A549 treated with AZD2906 at 1 μM for 4 hours (cell line): ENCODE measurements at places on chromosomes 7 and 10. TPM values are rescaled to one million over a fixed set of nuclear protein-coding genes. Genes with fewer than 3 reads are reported as not detected.

The FAM13C gene
- 0.06 to 0.09 TPM (median 0.08 TPM) in 5 replicates for total RNA-seq

The CYP3A4 gene
- total RNA-seq: 0.06 to 0.10 TPM (median 0.10 TPM) in 4 of 5 replicates, not detected in the other

The NME8 gene
- not detected in 5 replicates for total RNA-seq

The SLC39A12 gene
- not detected in 5 replicates for total RNA-seq

The EPDR1 gene
- 74.8 to 78.9 TPM (median 76.1 TPM) in 5 replicates for total RNA-seq

The HELLS gene
- total RNA-seq: 22.9 to 28.0 TPM (median 25.2 TPM) in 5 replicates

The ZNF425 gene
- total RNA-seq: 1.2 to 1.4 TPM (median 1.3 TPM) in 5 replicates

The AZGP1 gene
- total RNA-seq: 0.17 TPM in 1 of 5 replicates, not detected in the others

The CYP26A1 gene
- total RNA-seq: 2.0 to 3.0 TPM (median 2.3 TPM) in 5 replicates

The CDK1 gene
- total RNA-seq: 78.9 to 93.8 TPM (median 83.7 TPM) in 5 replicates

The OR13A1 gene
- total RNA-seq: 0.06 TPM in 1 of 5 replicates, not detected in the others

The ST7 gene
- 20.4 to 24.9 TPM (median 21.6 TPM) in 5 replicates for total RNA-seq

The NRP1 gene
- total RNA-seq: 57.8 to 91.2 TPM (median 62.6 TPM) in 5 replicates

The MSS51 gene
- total RNA-seq: 0.31 to 0.68 TPM (median 0.38 TPM) in 5 replicates

The ELN gene
- 0.12 to 0.16 TPM (median 0.14 TPM) in 4 of 5 replicates, not detected in the other for total RNA-seq

The UTF1 gene
- total RNA-seq: not detected in 5 replicates

The ANKRD1 gene
- total RNA-seq: 29.0 to 52.3 TPM (median 41.3 TPM) in 5 replicates

The PTPRE gene
- total RNA-seq: 3.5 to 5.3 TPM (median 5.2 TPM) in 5 replicates

The TLL2 gene
- total RNA-seq: 0.06 to 0.12 TPM (median 0.07 TPM) in 5 replicates

The KIAA1217 gene
- total RNA-seq: 1.1 to 1.6 TPM (median 1.5 TPM) in 5 replicates

The GCK gene
- total RNA-seq: 0.05 TPM in 1 of 5 replicates, not detected in the others

The CNPY1 gene
- not detected in 5 replicates for total RNA-seq

The LIPJ gene
- not detected in 5 replicates for total RNA-seq

The RADIL gene
- total RNA-seq: 1.2 to 2.5 TPM (median 1.9 TPM) in 5 replicates

The CYP2W1 gene
- total RNA-seq: not detected in 5 replicates

The ANKRD2 gene
- total RNA-seq: 5.1 to 8.8 TPM (median 7.1 TPM) in 5 replicates

The ATOH7 gene
- total RNA-seq: 0.08 to 0.36 TPM (median 0.21 TPM) in 5 replicates

The ARHGEF35 gene
- total RNA-seq: 0.46 to 0.73 TPM (median 0.55 TPM) in 5 replicates
